Stimulated activated naive B cell treated with anti-CD40 and anti-IgM and Interleukin-4, amounts not matched to agents 10 μg/mL and 1 μg/mL and 100 μg/mL, for 72 hours (primary cell): ENCODE measurements at places on chromosomes 2 and 18.

- DNase-seq, result no peak
These were observed 212.0 kb upstream of the NABP1 start for GRCh38 chr2:191465766-191466420.

- DNase-seq, result no peak
These were observed 112.4 kb upstream of the BZW1 start for GRCh38 chr2:200699310-200699709.

GRCh38 chr2:70085711-70086277 is 1.5 kb upstream of the PCBP1 start:
- no peak for DNase-seq

DNA sequence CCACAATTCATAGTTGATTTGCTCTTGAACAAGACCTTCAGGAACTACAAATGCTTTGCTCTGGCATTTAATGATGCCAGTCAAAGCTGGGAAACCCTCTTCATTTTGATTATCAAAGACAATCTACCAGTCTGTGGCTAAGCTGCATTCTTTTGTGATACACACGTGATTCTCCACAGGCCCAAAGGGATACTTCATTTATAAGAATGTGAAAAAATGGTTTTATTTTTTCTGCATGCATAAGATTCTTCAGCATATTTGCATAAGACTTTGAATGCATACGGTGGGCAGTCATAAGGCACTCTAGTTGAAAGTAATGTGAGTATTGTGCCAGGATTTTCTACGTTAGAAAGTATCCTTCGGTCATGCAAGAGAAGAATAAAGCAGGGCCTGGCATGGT is 33.0 kb upstream of the ARL5A start:
- no peak for DNase-seq

DNA sequence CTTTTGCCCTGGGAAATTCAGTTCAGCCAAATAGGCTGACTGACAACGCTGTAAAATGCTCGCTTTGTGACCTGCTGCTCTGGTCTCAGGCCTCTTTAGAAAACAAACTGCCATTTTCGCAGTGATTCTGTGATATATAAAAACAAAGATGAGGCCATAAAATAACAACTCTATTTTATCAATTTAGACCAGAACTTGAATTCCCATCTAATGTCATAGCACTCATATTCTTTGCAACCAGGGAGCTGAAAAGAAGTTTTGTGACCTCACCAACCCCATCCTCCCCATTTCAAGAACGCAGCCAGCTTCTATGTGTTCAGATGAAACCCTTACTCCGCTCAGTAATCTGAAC is 40.3 kb downstream of the TCF4 start:
- DNase-seq, result no peak

GRCh38 chr2:135590619-135591260 is 59.5 kb downstream of the R3HDM1 start:
- DNase-seq, result no peak

- DNase-seq, result no peak
These were observed 396.8 kb upstream of the UBE2E3 start for GRCh38 chr2:180583441-180584140.

GRCh38 chr18:28960146-28960545 is 783.2 kb upstream of the CDH2 start:
- no peak for DNase-seq
